ENCODE measurements at places on chromosomes 11 and 22. TPM values are rescaled to one million over a fixed set of nuclear protein-coding genes. Genes with fewer than 3 reads are reported as not detected.

DNA sequence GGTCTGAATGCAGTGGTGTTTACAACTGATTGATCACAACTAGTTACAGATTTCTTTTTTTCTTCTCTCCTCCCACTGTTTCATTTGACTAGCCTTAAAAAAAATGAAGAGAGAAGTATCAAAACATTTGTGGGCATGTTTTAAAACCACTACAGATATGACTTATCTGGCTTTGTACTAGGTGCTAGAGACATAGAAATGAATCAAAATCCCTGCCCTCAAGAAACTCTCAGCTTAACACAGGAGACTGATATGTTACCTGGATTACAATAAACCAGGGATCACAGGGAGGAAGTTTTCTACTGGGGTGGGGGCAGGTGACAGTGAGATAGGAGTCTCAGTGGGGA is 25.2 kb upstream of the CTR9 start:
- no peak for DNase-seq

GRCh38 chr11:106828576-106828975 is 189.7 kb downstream of the GUCY1A2 start:
- no peak for DNase-seq

GRCh38 chr11:69947793-69948255 is 128.6 kb upstream of the FGF3 start:
- DNase-seq: no peak

DNA sequence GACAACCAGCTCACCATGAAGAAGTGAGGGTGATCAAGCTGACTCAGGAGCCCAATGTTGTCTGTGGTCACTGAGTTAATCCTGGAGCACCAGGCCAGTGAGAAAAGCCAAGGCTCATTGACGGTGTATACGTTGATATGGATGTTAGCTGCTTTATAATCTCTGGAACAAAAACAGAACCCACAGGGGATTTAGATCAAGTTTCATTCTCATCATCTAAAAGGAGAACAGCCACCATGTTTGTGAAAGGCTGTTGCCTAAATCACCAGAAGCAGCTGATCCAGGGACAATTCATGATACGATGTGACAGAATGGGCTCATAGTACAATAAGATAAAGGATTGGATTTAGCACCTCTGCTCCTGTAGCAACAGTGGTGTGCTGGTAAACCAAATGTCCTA is 68.5 kb downstream of the GDPD4 start:
- no peak for DNase-seq

- DNase-seq: peak; percentile 89
Observed at GRCh38 chr11:44016131-44016530, 31.6 kb upstream of the ACCSL start.

- no peak for DNase-seq
Observed at GRCh38 chr11:75891947-75892739, 77.1 kb downstream of the UVRAG start.

DNA sequence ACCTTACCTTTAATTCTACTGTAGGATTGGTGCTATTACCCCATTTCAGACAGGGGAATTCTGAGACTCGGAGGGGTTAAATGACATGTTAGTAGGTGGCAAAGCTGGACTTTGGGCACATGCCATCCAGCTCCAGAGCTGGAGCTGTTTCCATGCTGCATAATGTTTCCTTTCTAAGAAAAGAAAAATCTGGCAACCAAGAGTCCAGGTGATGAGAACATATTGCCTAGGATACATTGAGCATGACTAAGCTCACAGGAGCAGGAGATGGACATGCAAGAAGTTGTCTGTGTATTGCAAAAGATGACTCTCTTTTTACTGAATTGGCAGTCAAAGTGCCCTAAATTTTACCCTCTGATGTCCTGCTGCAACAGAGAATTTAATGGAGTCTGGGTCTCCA is 150.8 kb upstream of the SYT13 start:
- no peak for DNase-seq

The FAT3 gene
- total RNA-seq: 1.1 TPM

The ANKK1 gene
- not detected for total RNA-seq

DNA sequence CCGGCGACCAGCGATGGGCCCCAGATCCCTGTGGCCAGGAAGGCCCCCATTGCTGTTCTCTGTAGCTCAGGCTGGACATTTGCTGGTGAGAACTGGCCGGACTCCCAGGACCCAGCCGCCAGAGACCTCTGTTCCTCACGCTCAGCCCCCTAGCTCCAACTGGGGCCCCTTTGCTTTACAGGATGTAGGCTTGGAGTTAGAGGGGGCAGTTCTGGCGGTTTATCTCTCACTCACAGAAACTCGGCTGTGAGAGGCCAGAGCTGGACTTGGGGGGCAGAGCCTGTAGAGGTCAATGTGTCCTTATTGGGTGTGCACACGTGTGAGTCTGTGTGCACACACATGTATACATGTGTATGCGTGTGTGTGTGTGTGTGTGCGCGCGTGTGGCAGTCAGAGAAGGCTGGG is 502 bp downstream of the SMIM38 start:
- DNase-seq: no peak

- DNase-seq: peak; percentile 89
Observed at GRCh38 chr22:29470159-29470855, 9.7 kb upstream of the NEFH start.

GRCh38 chr22:45460288-45461109 is 42.2 kb upstream of the FBLN1 start:
- peak; percentile 92 for DNase-seq

- DNase-seq: no peak
Observed at GRCh38 chr11:7688238-7688826, 15.0 kb upstream of the CYB5R2 start.

The OR2AG1 gene
- not detected for total RNA-seq

The OR10G7 gene
- total RNA-seq: not detected

DNA sequence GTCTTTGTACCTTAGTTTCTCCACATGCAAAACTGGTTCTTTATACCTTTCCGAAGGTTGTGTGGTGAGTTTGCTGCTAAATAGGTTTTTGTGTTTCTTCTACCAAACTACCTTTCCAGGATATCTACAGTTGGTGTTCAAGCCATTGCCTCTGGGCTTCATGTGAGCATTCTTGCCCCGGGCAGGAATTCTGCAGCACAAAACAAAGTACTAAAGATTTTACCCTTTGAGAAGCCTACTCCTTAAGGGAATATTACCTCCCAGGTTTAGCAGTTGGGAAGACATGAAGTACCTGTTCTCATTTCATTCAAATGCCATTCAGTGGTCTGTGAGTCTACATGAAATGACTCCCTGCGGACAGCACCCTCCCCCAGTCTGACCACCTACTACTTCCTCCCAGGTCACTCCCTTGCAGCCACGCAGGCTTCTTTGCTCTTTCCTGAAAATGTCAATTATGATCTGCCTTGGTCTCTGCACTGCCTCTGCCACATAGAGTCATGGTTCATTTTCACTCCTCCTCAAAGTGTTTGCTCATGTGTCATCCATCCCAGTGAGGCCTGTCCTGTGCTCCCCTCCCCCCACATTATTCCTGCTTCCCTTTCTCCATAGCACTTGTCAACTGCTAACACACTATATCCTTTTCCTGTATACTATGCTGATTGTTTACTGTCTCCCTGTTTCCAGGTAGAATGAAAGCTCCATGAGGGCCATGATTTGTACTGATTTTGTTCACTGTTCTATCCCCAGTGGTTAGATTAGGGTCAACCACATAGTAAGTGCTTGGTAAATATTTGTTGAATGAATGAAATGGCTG is 36.9 kb downstream of the PACS1 start:
- no peak for DNase-seq

The MRGPRE gene
- 0.43 TPM for total RNA-seq

GRCh38 chr11:86068138-86068871 is 579 bp downstream of the PICALM start:
- DNase-seq: peak; percentile 70

- peak; percentile 35 for DNase-seq
Observed at GRCh38 chr11:61783717-61784505, 8.5 kb downstream of the TMEM258 start.

The POTEH gene
- not detected for total RNA-seq

The RASD2 gene
- 2.1 TPM for total RNA-seq

DNA sequence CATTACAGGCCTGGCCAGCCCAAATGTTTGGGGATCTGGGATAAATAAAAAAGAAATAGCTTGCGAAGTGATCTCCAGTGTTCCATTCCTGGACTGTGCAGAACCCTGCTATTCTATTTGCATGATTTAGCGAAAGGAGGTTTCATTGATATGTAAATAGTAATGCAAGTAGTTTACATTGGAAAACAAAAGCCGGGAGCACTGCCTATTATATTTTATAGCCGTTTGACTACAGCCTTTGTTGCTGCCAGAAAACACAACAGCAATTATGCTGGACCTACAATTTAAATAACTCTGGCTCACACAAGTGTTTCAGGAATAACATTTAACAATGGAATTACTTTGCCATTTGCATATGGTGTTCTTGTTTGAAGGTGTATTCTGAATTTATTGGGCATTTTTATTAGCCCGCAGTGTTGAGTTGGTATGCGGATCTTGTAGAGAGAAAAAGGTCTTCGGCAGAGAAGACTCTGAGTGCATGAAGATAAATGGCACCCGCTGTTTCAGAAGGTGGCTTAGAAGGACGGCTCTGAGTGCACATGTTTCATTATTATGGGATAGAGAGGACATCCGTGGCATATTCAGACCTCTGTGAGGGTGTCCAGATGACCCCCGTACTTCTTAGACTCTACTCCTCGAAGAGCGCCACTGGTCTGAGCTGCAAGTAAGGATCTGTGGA is 315.0 kb downstream of the BRD1 start:
- no peak for DNase-seq

- DNase-seq: no peak
Observed at GRCh38 chr11:78823588-78823987, 248.9 kb upstream of the NARS2 start.

- peak; percentile 59 for DNase-seq
Observed at GRCh38 chr11:1888347-1888753, 3.3 kb downstream of the PRR33 start.

- DNase-seq: no peak
Observed at GRCh38 chr11:27514558-27514957, 8.0 kb upstream of the LIN7C start.

GRCh38 chr11:46348566-46349401 is 1.5 kb downstream of the DGKZ start:
- peak; percentile 76 for DNase-seq

DNA sequence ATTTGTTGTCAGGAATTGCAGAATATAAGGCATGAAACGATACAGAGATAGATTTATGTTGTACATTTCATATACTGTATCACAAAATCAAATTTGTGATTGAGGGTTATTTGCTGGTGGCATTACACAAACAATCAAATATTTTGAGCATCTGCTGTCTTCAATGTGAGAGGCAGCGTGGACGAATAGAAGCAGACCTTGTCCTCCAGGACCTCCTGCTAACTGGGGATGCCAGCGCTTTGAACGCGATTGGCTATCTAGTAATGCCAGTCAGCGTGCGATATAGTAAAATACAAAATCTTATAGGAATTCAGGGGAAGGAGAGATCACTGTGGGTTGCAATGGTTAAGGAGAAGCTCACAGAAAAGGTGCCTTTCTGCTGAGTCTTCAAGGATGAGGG is 631 bp upstream of the SNX19 start:
- DNase-seq: no peak

DNA sequence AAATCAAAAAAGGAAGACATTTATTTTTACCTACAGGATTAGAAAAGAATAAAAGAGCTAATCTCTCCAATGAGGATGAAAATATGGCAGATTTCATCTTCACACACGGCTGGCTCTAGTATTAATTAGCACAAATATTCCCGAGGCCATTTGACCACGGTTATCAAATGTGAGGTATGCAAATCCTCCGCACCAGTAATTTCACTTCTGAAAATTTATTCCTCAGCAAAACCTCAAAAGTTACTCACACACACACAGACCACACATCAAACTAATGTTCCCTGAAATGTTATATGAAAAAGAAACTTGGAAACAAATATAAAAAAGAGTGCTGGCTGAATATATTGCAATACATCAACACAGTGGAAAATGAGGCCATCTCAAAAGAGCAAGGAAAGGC is 32.8 kb downstream of the CELSR1 start:
- DNase-seq: no peak

GRCh38 chr11:107545101-107545514 is 20.4 kb downstream of the ALKBH8 start:
- no peak for DNase-seq

GRCh38 chr11:82599836-82600235 is 133.8 kb downstream of the FAM181B start:
- no peak for DNase-seq

The LYVE1 gene
- total RNA-seq: 87.9 TPM

GRCh38 chr11:10653261-10653660 is 40.3 kb downstream of the IRAG1 start:
- DNase-seq: no peak

GRCh38 chr11:130122141-130122575 is 37.4 kb upstream of the ST14 start:
- DNase-seq: no peak

- peak; percentile 38 for DNase-seq
Observed at GRCh38 chr11:57779276-57779675, 17.7 kb downstream of the CTNND1 start.

GRCh38 chr11:115421992-115422689 is 82.1 kb downstream of the CADM1 start:
- DNase-seq: no peak

- no peak for DNase-seq
Observed at GRCh38 chr11:33325451-33325850, 68.3 kb downstream of the HIPK3 start.

- DNase-seq: peak; percentile 32
Observed at GRCh38 chr11:131684111-131685060, 314.0 kb downstream of the NTM start.

- no peak for DNase-seq
Observed at GRCh38 chr22:29722587-29722986, 2.8 kb downstream of the CABP7 start.

The KCNK4 gene
- not detected for total RNA-seq

GRCh38 chr22:36221799-36222751 is 17.3 kb downstream of the APOL2 start:
- peak; percentile 83 for DNase-seq

DNA sequence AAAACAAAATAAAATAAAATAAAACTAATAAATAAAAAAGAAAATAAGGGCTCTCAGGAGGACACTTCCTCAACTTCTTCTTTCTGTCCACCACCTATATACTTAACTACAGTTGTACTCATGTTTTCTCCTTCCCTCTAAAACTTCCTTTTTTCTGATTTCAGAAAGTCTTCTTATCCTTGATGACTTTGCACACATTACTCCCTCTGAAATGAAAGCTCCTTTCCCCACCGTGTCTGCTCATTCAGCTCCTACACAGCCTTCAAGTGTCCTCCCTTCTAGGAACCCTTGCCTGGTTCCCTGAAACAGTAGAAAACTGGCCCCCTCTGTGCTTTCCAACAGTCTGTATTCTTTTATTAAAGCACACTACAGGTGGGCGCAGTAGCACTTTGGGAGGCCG is 18.3 kb upstream of the DDX17 start:
- DNase-seq: no peak
